ENCODE measurements at places on chromosomes 2 and 18.

DNA sequence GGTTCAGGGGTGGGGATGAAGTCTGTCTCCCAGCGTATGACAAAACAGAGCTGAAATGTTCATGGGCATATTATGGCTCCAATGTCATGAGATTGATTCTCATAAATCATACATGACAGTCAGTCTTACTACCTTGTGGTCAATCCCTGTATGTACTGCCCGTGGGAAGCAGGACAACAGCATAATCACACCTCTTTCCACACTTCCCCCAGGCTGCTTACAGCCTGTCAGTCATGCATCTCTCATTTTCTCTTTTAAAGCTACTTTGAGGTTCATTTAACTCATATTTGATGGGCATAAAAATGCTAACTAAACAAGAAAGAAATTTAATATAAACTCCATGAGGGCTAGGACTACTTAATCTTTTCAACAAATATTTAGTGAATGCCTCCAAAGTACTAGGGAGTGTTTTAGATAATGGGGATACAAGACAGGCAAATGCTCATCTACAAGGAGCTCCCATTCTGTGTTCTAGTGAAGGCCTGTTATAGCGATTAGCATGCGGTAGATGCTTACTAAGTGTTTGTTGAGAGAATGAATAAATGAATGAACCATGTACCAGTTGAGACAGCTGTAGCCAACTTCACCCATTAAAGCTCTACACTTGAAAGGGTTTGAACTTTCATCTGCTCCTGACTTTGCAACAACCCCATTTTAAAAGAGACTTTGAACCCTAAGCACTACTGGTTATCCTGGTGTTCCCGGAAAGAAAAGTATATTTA is 89.1 kb downstream of the ALPK2 start:
- DNase-seq: no peak

DNA sequence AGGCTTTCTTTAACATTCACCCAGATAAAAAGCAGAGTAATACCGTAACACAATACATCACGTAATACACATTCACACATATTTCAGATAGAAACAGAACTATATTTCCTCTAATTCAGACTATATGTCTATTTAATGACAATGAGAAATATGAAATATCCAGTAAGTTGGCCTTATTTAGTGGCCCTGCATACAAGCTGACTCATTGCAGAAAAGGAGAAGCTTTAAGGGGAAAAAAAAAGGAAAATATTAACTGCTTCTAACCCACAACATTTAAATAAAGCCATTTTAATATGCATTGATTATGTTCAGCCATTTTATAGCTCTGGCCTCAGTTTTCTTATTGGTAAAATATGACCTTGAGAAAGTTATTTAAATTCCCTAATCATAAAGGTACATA is 94.8 kb downstream of the PPP1R1C start:
- no peak for DNase-seq

GRCh38 chr2:222025881-222026271 is 272.9 kb downstream of the PAX3 start:
- no peak for DNase-seq

- DNase-seq: no peak
Measured at GRCh38 chr2:71064110-71064611, 4.3 kb upstream of the NAGK start.

DNA sequence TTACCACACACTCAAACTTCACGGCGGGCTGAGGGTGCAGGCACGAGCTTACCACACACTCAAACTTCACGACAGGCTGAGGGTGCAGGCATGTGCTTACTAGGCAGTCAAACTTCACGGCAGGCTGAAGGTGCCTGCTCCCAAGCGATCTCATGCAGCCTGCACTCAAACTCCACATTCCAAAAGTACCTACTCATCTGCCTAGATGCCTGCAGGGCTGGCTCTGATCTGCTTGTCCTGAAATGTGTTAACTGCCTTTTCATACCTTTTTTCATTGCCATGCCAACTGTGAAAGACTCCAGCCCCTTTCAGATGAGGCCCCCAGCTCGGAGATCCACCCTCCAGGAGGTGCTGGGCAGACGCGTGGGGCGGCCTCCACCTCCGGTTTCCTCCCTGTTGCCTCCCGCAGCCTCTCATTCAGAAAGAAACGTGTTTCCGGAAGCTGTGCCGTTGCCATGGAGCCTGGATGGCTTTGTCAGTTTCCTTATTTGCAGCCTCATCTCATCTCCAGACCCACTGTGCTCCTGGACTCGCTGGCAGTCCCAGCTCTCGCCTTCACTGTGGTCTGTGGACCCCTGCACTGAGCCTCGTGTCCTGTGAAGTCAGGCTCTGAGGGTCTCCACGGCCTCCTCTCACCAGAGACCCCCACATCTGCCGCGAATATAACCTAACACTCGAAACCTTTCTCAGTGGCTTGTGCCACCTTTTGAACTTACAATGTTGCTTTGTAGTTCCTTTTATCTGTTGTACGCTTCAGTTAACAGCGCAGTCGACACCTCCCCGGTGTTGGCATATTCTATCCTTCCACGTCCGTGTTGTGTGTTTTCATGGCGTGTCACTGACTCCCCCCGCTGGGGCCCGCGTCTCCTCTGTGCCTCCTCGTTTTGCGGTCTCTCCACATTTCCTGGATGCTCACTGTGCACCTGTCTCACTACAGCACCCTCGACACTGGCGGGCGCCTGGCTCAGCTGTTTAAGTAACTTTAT is 106.1 kb upstream of the ALKAL2 start:
- DNase-seq: peak; percentile 52

DNA sequence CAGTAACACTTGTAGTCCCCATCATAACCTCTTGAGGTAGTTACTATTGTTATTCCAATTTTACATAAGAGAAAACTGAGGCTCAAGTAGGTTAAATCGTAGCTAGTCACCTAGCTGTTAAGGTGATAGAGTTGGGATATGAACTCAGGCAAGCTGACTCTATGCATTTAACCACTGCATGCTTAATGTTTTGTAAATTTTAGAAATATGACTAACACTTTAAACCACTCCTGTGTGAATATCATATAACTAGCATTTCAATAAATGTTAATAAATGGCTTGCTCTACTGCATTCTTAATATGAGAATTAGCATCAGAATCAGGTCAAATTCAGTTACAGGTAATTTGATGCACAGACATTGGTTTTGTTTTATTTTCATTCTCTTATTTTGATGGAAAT is 35.6 kb upstream of the CREB1 start:
- no peak for DNase-seq

DNA sequence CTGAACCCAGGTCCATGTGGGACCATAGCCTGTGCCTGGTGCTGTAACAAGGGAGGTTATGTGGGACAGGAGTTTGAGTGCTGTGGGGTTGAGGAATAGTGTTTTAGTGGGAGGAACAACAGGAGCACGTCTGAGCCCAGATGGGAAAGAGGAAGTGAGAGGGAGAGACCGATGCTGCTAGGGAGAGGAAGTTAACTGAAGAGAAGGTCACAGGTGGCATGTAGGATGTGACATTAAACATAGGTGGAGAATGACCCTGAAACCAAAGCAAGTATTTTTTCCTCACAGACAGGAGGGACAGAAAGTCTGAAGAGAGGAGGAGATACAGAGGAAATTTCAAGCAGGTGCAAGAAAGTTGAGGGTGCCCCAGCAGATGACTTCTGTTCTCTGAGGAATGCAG is 87.8 kb downstream of the ACOXL start:
- no peak for DNase-seq

- DNase-seq: no peak
Measured at GRCh38 chr2:239858179-239858578, 167.0 kb downstream of the NDUFA10 start.

Data from activated naive CD4-positive, alpha-beta T cell (primary cell).